ENCODE measurements at places on chromosomes 2 and 18. TPM values are rescaled to one million over a fixed set of nuclear protein-coding genes. Genes with fewer than 3 reads are reported as not detected.

CPLX4 gene
- total RNA-seq, result not detected

LYPD6 gene
- total RNA-seq, result 4.4 TPM

PRSS56 gene
- total RNA-seq, result not detected

ITPRIPL1 gene
- total RNA-seq, result 5.1 TPM

CPO gene
- 0.12 TPM for total RNA-seq

CELF4 gene
- not detected for total RNA-seq

PLEKHH2 gene
- 11.7 TPM for total RNA-seq

FOXD4L1 gene
- 0.12 TPM for total RNA-seq

IL36A gene
- total RNA-seq, result not detected

DHRS9 gene
- not detected for total RNA-seq

GRB14 gene
- total RNA-seq, result 0.89 TPM

TBR1 gene
- not detected for total RNA-seq

CD207 gene
- not detected for total RNA-seq

C2orf15 gene
- total RNA-seq, result not detected

ARHGAP15 gene
- not detected for total RNA-seq

RNF144A gene
- 12.0 TPM for total RNA-seq

UGT1A7 gene
- total RNA-seq, result not detected

DSC3 gene
- 0.12 TPM for total RNA-seq

CSRNP3 gene
- 1.9 TPM for total RNA-seq

AFG3L2 gene
- 60.0 TPM for total RNA-seq

CAPN14 gene
- 0.12 TPM for total RNA-seq

TBC1D8 gene
- 8.4 TPM for total RNA-seq

CNGA3 gene
- total RNA-seq, result not detected

CRYGD gene
- total RNA-seq, result not detected

SLC30A3 gene
- total RNA-seq, result 0.87 TPM

NAT8 gene
- total RNA-seq, result not detected

ABCB11 gene
- not detected for total RNA-seq

GULP1 gene
- total RNA-seq, result 80.1 TPM

FAP gene
- total RNA-seq, result 269 TPM

EFHD1 gene
- total RNA-seq, result not detected

CCDC148 gene
- total RNA-seq, result 0.66 TPM

MTCL1 gene
- total RNA-seq, result 18.8 TPM

SERPINB12 gene
- total RNA-seq, result not detected

ERFE gene
- 2.1 TPM for total RNA-seq

GNAL gene
- total RNA-seq, result 0.22 TPM

KCNG2 gene
- not detected for total RNA-seq

DAW1 gene
- not detected for total RNA-seq

SEMA4C gene
- total RNA-seq, result 27.5 TPM

IL36B gene
- total RNA-seq, result not detected

CD226 gene
- 0.50 TPM for total RNA-seq

COL4A3 gene
- total RNA-seq, result 0.25 TPM

RAB6C gene
- total RNA-seq, result under 0.01 TPM

CLEC4F gene
- total RNA-seq, result not detected

ANKRD30BL gene
- not detected for total RNA-seq

TMEM37 gene
- not detected for total RNA-seq

PAIP2B gene
- total RNA-seq, result 1.6 TPM

FBXO36 gene
- 1.9 TPM for total RNA-seq

RNASEH1 gene
- 43.1 TPM for total RNA-seq

SERPINB11 gene
- not detected for total RNA-seq
